ENCODE measurements at places on chromosomes 2 and 18.

DNA sequence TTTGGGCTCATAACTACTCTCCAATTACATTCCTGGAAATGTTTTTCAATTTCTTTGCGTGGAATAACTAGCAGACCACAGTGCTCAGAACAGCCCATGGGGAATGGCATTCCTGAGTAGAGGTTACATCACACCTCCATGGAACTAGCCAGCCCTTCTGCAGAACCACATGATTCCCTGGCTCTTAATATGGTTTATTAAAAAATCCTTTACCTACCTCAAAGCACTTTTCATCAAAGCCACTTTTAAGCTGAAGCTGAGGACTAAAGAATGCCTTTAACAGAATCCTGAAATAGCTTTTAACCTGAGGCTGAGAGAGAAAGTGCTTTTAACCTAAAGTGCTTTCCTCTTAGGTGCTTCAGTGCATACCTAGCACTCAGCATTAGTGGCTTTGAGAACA lies 376.3 kb downstream of the ARHGAP15 start:
- H3K36me3 ChIP-seq: no peaks in the 10 kb centered on the region
- DNase-seq: no peak
- no peak overlapping the region for H3K4me3 ChIP-seq
- H3K27me3 ChIP-seq: no peaks in the 10 kb centered on the region

- peak; percentile 47 for DNase-seq
- peaks cover 29% of the 10 kb centered on the region for H3K27me3 ChIP-seq
- H3K36me3 ChIP-seq: no peaks in the 10 kb centered on the region
- no peak overlapping the region for H3K4me3 ChIP-seq
These were observed 53.6 kb upstream of the HNMT start for GRCh38 chr2:137910641-137911040.

GRCh38 chr2:224525774-224526173 lies 59.4 kb downstream of the CUL3 start:
- H3K27me3 ChIP-seq: no peaks in the 10 kb centered on the region
- DNase-seq: no peak
- no peak overlapping the region for H3K4me3 ChIP-seq
- H3K4me1 ChIP-seq: peaks cover 8% of the 10 kb centered on the region
- no peak overlapping the region for H3K27ac ChIP-seq
- no peaks in the 10 kb centered on the region for H3K36me3 ChIP-seq

- H3K36me3 ChIP-seq: no peaks in the 10 kb centered on the region
- no peaks in the 10 kb centered on the region for H3K27me3 ChIP-seq
- no peak for DNase-seq
- no peaks in the 10 kb centered on the region for H3K4me1 ChIP-seq
- H3K4me3 ChIP-seq: no peak overlapping the region
These were observed 1331.8 kb upstream of the ZEB2 start for GRCh38 chr2:145851730-145852129.

- H3K27ac ChIP-seq: no peak overlapping the region
- no peak overlapping the region for H3K4me3 ChIP-seq
- H3K4me1 ChIP-seq: no peaks in the 10 kb centered on the region
- peaks cover 14% of the 10 kb centered on the region for H3K27me3 ChIP-seq
- no peak for DNase-seq
These were observed 119.1 kb upstream of the NCK2 start for GRCh38 chr2:105625632-105626031.

DNA sequence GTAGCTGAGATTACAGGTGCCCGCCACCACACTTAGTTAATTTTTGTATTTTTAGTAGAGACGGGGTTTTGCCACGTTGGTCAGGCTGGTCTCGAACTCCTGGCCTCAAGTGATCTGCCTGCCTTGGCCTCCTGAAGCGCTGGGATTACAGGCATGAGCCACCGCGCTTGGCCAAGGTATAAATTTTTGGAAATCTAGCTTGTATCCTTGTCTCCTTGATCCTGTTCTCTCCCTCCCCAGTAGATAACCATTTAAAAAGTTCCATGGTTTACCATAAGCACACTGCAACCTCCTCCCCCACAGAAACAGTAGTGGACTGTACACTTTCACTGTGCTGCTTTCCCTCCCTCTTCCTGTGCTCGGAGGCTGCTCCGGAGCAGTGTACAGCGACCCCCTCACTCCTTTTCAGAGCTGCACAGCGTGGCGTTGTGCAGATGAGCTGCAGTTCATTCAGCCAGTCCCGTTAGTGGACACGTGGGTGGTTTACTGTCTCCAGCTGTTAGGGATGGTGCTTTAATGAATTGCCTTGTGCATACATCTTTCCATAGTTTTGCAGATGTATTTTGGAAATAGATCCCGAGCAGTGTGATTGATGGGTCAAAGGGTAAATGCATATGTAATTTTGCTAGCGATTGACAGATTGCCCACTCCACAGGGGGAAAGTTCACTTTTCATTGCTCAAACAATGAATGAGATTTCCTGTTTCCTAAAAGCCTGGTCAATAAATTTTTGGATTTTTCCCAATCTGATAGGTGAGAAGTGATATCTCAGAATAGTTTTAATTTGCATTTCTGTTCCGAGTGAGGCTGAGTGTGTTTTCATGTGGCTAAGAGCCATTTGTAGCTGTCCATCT lies 14.8 kb downstream of the ASB1 start:
- no peak for DNase-seq
- H3K27ac ChIP-seq: peak overlapping the region; percentile 100
- H3K4me1 ChIP-seq: peaks cover 69% of the 10 kb centered on the region
- no peaks in the 10 kb centered on the region for H3K27me3 ChIP-seq
- H3K4me3 ChIP-seq: no peak overlapping the region

All from GM23248 (cell line).